ENCODE measurements at places on chromosomes 11 and 22.

DNA sequence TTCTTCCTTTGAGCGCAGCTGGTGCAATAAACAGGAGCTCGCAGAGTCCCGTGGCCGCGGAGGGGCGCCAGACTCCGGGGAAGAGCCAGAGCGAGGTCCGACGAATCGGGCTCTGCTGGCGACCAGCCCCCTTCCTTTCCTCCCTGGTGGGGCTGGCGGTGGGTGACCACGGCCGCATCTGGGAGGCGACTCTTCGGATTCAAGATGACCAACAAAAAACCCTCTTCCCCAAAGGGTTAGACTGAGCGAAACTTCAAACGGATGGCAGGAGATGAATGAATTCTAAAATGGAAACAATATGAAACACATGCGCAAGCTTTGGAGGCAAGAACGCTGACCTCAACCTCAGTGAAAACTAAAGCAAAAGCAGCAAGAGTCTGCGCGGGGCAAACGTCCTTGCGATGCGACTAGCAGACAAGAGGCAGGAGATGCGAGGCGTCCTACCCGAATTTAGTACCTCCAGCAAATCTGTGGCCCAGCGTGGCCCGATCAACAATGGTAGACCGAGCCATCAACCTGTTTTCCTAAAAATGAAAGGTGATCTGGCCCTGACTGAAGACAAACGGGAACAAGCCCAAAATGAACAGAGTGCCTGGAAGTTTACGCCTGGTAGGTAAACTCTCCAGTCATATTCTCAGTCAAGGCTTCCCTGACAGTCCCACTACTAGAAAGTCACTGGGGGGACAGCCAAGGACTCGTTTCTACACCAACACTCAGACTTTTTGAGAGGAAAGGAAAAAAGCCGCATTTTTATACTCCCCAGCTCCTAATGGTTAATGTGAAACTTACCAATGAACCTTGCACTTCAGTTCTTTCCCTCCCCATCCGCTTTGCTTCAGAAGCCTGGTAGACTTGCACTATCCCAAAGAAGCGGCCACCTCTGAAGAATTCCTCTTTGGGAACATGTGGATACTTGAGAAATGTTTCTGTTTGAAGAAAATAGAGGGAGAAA is 11.6 kb downstream of the MMP3 start:
- DNase-seq, result peak; percentile 54

- DNase-seq, result no peak
These were observed 4.5 kb downstream of the FTH1 start for GRCh38 chr11:61963016-61963281.

- DNase-seq, result peak; percentile 68
These were observed 67.0 kb upstream of the TBCEL start for GRCh38 chr11:120956710-120957495.

- DNase-seq, result no peak
These were observed 95.3 kb downstream of the NTM start for GRCh38 chr11:131465746-131466145.

DNA sequence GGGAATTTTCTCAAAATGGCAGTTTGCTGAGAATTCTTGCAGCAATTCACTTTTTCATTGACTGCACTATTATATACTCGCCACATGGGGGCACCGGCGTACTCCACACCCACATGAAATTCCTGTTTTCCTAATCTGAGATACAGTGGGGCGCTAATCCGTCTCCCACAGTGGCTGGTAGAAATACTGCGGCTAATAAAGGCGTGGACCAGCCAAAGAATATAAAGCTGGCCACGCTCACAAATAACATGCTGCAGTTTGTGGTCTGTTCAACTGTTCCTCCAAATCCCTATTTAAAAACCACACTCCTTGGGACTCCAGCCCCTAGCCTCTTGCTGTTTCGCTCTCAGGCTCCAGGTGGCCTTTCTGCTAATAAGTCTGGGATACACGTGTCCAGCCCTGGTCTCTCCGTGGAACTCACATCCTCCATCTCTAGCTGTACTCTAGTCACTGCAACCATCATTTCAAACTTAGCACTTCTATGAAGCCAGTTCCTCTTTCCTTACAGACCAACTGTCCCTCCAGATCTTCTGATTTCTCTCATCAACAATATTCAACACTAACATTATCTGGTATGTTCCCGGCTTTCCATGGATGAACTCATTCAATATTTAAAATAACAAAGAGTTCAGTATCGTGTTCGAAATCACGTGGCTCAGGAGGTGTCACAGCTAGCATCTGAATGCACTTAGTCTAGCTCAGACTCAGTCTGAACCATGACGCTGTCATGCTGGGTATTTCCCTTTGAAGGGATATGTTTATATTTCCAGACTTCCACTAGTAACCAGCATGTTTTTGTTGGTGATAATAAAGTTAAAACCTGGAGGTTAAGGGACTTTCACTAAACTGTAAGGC is 22.0 kb downstream of the TBRG1 start:
- peak; percentile 26 for DNase-seq

- no peak for DNase-seq
These were observed 34.7 kb upstream of the PRR5 start for GRCh38 chr22:44667276-44667675.

- no peak for DNase-seq
These were observed 423.7 kb upstream of the CADM1 start for GRCh38 chr11:115927823-115928329.

GRCh38 chr11:108587109-108587508 is 6.5 kb downstream of the EXPH5 start:
- no peak for DNase-seq

DNA sequence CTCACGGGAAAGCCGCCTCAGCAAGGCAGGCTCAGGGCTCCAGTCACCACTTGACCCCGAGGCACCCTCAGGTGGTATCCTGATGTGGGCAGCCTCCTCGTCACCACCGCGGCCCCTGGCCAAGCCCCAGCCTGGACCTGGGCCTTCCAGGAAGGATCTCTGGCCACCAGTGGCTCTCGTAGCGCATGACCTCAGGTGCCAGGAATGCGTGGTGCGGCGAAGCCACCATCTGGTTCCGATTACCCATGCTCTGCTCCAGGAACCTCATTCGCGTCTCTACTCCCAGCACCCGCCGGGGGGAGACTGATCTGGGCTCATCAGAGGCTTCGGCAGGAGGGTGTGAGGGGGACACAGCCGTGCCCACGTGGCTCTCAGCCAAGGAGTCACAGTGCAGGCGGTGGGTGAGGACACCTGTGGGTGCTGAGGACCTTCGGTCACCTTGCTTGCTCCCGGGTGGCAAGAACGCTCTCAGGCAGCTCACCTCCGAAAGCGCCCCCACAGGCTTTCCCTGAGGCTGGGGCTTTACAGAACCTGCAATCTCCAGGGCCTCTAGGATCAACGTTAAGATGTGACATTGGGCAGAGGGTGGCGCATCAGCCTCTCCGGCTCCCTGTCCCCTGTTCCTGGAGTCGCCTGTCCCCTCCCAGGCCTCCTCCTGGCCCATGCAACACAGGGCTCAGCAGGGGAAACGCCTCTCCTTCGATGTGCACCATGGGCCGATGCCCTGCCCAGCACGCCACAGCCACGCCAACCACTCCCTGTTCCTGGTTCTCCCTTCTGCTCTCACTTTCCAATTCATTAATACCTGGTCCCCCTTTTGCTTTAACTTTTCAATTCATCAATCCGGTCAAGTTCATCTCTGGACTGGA is 39.0 kb downstream of the TBX1 start:
- no peak for DNase-seq

DNA sequence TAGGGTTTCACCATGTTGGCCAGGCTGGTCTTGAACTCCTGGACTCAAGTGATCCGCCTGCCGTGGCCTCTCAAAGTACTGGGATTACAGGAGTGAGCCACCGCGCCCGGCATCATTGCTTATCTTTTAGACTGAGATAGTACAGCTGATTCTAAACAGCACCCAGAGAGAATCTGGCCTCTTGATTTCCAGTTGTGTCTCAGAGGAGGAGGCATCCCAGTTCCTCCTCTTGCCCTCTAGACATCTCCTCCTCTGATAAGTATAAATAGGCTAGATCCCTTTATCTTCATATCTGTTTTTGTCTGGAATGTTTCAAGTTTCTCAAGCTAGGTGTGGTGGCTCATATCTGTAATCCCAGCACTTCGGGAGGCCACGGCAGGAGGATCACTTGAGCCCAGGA is 7.0 kb downstream of the MARK2 start:
- DNase-seq, result no peak

- DNase-seq, result peak; percentile 20
These were observed 1.1 kb upstream of the RAC2 start for GRCh38 chr22:37244922-37245722.

DNA sequence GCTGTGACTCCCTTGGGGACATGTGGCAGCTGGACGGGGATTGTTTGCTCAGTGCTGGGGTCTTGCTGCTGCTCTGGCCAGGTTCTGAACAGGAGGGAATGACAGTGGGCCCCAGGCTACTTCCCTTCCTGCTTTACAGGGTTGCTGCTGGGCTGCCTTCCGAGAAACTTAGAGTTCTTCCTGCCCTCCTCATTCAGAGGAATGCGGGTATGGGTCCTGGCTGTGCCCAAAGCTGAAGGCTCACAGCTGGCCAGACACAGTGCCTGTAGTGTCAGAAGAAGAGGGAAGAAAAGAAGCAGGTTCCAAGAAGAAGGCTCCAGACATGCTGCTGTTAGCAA is 108.3 kb upstream of the PARVA start:
- DNase-seq, result no peak

DNA sequence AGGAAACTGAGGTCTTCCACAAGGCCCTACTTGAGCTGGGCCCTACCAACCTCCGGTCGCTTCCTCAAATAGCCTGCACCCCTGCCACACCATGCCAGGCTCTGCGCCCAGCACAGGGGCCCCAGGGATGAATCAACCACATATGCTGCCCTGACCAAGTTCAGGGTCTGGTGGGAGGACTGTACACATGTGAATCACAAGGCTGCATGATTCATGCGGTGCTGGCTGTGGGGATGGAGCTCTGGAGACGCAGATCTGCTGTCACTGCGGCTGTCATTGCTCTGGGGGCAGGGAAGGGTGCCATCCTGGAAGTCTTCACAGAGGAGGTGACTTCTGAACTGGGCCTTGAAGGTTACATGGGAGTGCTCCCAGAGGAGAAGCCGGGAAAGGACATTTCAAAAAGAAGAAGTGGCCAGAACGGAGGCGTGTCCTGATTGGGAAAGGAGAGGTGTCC is 21.5 kb downstream of the CYTH4 start:
- DNase-seq, result peak; percentile 85

All from activated naive CD4-positive, alpha-beta T cell treated with anti-CD3 and anti-CD28 coated beads for 36 hours (primary cell).